Stimulated activated CD8-positive, alpha-beta memory T cell treated with anti-CD3 and anti-CD28 coated beads, Interleukin-2, amount 100 ng/mL, for 1 hour (primary cell): ENCODE measurements at places on chromosomes 11 and 22.

- DNase-seq, result no peak
Observed at GRCh38 chr11:111513240-111513605, 1.0 kb upstream of the BTG4 start.

GRCh38 chr11:100738701-100739270 is 51.7 kb downstream of the ARHGAP42 start:
- no peak for DNase-seq

DNA sequence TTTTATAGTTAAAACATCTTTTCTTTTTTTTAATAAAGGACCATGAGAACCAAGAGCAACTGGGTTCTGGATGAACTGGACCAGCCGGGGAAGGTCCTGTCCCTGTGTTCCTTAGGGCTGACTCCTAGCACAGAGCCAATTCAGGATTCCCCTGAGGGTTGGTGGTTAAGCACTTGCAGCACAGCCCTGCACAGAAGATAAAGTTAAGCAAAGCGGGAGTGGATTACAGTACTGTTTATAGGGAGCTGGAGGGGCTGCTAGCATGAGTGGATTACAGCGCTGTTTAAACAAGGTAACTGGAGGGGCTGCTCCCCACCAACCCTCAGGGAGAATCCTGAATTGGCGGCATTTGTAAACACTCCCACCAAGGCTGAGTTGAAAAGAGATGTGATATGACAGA is 90.6 kb downstream of the CELSR1 start:
- DNase-seq, result no peak

GRCh38 chr11:130653838-130654636 is 205.6 kb downstream of the ADAMTS15 start:
- DNase-seq, result no peak

DNA sequence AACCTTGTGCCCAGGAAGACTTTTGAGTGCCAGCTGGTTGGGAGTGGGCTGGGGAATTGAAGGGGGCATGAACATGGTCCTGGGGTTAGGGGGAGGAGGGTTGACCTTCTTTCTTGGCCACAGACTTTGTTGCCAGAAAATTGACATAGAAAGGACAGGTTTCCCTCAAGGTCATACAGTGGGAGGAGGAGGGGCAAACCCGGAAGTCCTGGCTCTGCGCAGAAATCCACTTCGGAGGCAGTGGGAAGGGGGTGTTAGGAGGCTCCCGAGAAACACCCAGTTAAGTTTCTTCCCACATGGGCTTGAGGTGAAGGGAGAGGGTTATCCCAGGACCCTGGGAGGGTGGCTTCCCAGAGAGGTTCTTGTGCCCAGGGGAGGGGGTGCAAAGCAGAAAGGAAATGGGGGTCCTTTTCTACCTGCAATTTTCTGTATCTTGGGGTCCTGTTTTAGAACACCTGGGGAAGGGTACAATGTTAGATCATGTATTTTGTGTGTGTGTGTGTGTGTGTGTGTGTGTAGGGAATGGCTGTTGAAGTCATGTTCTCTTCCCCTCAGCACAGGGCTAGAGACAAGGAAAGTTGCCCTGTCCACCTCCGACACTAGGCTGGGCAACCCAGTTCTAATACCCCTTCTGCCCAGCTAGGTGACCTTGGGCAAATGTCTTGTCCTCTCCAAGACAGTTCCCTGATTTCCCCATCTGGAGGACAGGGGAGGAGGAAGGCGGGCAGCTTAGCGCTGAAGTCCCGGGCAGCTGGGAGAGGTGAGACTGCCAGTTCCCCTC is 1.1 kb downstream of the PVALB start:
- DNase-seq, result no peak

GRCh38 chr11:44167046-44167445 is 71.6 kb downstream of the EXT2 start:
- no peak for DNase-seq

GRCh38 chr22:48749555-48750227 is 1078.0 kb downstream of the BRD1 start:
- DNase-seq, result no peak

DNA sequence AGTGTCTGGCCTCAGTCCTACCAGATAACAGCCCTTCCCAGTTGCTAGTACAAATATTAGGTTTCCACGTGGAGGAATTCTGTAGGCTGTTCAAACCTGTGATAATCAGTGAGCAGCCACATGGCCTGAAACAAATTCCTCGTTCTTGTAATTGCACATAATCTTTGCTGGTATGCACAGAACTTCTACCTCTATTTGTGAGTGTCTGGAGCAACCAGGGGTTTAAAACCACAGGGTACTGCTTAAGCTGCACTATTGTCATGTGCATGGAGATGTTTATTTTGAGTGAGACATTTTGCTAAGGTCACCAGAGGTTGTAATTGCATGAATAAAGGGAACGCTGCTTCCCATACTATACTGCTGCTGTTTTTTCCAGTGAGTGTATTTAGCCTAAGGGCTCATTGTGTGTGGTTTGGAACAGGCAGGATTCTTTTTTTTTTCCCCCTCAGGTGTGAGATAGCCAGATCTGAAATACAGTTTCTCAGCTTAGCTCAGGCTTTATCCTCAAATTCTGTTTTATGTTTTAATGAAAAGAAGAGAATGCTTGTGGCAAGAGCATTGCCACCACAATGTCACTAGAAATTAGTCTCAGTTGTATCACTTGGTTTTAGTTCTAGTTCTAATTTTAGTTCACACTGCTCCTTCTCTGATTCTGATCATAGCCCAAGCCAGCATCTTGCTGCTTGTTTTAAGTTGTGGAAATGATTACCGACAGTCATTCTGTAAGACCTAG is 60.5 kb downstream of the CYB5R2 start:
- no peak for DNase-seq

- no peak for DNase-seq
Observed at GRCh38 chr22:33757041-33757801, 163.1 kb downstream of the LARGE1 start.

GRCh38 chr11:12397931-12398334 is 20.6 kb downstream of the PARVA start:
- DNase-seq, result no peak

DNA sequence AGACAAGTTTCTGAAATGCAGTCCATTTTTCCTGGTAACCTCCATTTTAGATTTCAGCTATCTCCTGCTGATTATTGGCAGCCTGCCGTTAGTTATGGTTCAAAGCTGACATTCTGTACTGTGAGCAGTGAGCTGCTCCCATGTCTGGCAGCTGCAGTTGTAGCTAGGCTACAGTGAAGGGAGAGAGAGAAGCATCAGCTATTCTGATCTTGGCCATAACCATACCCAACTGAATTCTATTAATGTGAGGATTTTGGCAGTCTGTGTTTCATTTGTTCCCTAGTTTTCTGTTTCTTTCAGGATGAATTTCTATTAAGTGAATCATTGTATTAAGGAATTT is 33.4 kb downstream of the SIK2 start:
- no peak for DNase-seq

DNA sequence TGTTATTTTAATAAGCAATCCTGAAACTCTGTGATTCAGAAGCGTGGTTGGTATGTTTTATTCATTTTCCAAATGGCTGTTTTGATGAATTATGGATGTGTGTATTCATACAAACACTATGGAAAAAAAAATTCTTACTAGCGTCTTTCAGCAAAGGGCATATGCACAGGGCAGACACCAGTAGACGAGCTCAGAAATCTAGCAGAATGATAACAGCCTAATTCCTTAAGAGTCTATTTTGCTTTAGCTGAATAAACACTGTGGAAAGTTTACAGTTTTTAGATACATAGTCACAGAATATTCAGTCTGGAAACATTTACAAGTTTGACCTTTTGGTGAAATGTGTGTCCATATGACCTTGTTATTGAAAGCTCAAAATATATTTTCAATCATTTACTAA is 418.8 kb upstream of the LUZP2 start:
- no peak for DNase-seq
